Stimulated activated CD8-positive, alpha-beta memory T cell treated with anti-CD3 and anti-CD28 coated beads, Interleukin-7, amount 100 ng/mL, for 48 hours (primary cell): ENCODE measurements at places on chromosomes 1 and 21.

DNA sequence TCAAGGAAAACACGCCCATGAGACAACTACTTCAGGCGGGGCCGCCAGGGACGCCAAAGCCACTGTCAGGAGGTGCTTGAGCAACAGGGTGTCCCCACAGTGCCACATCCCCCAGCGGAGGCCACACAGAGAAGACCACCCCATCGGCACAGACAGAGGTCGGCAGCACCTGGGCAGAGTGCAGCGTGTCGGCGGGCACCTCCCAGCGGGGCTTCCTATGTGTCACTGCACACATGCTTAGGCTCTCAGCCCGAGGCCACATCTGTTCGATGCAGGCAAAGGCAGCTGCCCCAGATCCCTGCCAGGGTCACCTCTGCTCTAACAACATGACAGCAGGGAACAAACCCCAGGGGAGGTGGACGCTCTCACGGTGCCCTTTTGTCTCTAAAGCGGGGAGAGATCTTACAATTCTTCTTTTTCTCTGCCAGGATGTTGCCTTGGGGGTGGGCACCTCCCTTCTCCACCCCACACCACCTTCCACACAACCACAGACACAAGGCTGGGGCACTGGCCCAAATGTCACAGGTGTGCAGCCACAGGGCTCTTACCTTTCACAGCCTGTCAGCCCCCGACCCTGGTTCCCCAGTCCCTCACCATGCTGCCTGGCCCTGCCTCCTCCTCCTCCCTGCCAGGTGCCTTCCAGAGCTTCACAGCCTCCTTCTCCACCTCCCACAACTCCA is 4.2 kb downstream of the KRTAP10-8 start:
- DNase-seq, result no peak

DNA sequence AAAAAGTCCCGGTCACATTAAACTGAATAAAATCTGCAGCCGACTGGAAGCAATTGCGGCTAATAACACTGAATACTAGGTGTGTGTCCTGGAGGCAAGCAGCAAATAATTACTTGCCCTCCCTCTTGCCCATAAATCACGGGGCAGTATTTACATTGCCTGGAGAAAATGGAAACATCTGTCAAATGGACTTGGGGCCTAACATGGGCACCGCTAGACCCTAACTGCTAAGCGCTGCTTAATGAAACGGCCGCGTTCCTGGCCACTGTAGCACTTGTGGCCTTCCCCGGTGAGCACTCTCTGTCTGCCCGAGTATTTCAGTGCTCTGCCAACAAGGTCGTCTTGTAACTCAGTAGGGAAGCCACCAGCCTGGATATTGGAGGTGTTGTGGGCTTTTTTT is 23.9 kb upstream of the KNCN start:
- no peak for DNase-seq

GRCh38 chr1:14809191-14809981 is 210.9 kb downstream of the KAZN start:
- DNase-seq, result no peak

GRCh38 chr1:107138767-107139445 is 1.9 kb upstream of the NTNG1 start:
- DNase-seq, result no peak

- DNase-seq, result no peak
These were observed 2.8 kb downstream of the TNFRSF8 start for GRCh38 chr1:12065872-12066271.

DNA sequence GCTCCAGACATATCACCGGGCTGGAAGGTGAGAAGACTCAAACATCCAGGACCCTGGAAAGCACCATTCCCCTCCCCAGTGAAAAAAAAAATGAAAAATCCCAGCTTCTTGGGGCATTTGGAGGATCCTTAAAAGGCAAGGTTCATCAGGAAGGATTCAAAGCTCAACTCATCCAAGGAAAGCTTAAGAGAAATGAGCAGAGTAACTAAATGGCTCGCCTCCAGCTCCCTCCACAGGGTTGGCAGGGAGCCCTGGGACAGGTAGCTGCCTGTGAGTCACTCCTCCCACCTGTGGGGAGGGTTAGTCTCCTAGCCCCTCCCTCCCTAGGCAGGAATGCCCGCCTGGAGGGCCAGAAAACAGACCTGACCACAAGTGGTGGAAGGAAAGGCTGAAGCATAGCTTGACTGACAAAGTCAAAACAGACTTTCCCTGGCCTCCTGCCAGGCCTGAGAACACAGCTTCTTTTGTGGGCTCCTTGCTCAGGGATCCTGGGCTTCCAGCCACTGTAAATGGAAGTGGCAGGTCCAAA is 712 bp upstream of the LAMB3 start:
- DNase-seq, result no peak

GRCh38 chr1:219858980-219859379 is 69.4 kb downstream of the SLC30A10 start:
- no peak for DNase-seq

GRCh38 chr21:46323227-46323709 is 402 bp downstream of the C21orf58 start:
- DNase-seq, result no peak
